ENCODE measurements at places on chromosomes 13 and 19.

DNA sequence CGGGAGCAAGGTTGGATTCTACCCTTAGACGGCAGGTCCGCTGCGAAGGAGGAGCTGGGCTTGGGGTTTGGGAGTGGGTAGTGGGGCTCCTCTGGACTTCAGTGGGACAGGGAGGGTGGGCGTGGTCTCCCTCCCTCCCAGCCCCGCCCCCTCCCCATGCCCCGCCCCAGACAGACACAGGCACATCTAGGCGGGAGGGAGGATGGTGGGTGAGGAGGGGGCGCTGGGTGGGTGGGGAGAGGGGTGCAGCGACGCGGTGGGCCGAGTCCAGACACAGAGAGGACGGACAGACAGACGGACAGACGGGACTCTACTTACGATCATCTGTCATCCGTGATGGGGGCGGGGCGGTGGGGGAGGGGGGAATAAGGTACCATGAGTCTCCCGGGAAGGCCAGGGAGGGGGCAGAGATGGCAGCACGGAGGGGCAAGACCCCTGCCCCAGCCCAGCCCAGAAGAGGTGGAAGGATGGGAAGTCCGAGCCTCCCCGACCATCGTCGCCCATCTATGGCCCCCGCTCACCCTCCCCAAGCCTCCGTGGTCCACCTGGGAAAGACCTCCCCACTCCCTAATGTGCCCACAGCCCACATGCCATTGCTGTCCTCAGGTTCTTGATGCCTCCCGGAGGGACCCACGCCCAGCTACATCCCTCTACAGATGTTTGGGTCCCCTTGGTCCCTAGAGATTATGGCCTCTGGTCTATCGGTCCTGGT lies 64.8 kb downstream of the UNC13A start:
- no peak for DNase-seq

DNA sequence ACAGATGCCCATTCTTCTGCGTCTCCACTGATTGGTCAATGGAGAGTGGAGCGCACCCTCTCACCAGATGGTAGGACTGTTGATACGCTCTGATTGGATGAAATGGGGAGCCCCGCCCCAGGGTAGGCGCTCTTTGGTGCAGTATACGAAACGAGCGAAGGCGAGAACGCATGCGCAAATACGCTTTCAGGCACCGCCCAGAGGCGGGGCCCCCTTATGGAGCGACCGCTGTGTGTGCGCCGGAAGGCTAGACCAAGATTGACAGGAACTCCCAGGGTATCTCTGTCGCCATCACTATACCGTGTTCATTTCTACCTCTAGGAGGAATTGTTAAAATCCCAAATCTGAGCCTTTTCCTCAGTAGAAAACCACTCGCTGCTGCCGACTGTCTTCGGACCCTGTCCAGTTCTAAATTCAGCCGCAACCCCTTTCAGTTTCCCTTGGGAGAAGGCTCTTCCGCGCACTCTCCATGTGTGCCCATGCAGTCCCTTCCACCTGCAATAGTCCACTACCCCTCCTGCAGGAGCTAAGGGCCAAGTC lies 720 bp upstream of the HNRNPL start:
- no peak for DNase-seq

DNA sequence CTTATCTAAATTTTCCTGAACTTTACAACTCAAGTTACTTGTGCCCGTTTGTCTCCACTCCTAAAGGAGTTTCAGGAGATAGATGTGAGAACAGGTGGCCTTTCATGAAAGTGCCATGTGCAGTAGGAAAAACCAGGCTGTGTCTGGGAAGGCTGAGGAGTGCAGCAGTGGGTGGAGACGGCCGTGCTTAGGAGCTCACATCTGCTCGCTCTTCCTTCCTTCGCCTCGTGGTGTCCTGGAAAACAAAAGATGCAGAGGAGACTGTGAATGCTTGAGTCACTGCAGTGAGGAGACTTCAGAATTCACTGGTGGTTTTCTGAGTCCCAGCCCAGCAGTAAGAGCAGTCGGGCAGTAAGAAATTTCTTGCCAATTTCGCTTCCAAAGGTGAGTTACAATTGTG lies 138.4 kb upstream of the RNF113B start:
- DNase-seq = no peak

GRCh38 chr13:32259116-32259515 lies 56.0 kb downstream of the ZAR1L start:
- no peak for DNase-seq

DNA sequence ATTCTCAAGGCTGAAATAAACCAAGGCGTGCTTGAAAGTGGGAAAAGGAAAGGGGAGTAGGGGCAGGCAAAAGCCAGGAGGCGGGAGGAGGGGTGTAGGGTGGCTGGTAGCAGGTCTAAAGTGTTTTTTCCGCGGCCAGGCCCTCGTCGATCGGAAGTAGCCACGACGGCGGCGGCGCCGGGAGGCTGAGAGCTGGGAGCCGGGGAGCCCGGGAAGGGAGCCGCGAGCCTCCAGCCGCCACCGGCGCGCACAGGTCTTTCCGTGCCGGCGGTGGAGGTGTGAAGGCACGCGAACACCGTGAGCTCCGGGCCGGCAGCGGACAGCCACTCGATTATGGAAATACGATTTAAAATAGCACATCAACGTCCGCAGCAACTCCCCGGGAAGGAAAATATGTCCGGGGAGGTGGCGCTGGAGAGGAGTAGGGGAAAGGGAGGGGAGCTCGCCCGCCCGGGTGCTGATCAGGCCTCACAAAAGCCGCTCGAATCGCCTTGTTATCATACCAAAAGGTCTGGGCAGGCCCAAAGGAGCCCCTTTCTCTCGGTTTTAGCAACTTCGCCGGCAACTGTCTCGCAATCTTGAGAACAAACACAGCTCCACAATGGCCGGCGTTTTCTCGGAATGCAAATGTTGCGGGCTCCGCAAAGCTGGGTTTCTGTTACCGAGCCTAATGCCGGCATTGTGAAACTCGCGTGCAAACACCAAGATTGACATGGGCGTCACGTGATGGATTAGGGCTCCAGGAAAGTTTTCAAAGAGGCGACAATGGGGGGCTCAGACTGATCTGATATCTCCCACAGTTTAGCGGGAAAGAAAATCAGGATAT lies 2.9 kb upstream of the PCDH8 start:
- DNase-seq = no peak

DNA sequence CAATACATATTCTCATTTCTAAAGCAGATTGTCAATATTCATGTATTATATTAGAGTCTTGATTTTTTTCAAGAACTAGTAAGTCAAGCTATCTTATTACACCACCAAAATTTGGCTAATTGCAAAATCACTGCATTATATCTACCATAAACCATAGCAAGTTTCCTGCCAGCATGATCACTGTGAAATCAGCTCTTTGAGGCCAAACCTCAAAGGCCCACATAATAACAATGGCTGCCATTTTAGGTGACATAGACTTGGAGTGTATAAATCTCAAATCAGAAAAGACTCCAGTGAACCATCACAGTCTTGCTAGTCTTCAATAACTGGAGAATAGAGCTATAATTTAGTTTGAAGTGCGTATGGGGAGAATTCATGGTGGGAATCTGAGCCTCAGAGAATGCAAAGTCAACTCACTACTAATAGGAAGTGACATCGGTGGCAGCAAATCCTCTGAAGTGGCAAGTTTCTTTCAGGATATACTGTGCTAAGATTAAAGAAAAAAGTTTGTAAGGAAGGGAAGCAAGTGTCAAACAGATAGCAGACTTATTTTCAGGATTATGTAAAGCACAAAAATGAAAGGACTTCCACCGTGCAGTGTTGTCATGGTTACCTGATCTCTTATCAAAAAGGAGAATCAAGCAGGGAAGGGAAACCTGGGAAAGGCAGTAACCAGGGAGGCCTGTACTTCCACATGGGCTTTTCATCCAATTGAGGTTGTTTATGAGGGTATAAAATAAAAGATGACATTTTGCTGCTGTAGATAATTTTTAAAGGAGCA lies 117.4 kb upstream of the FNDC3A start:
- DNase-seq = no peak

GRCh38 chr19:48400018-48400742 lies 6.7 kb downstream of the GRIN2D start:
- DNase-seq = no peak

- no peak for DNase-seq
These were observed 3.7 kb downstream of the PLEKHF1 start for GRCh38 chr19:29668746-29669609.

- DNase-seq = no peak
These were observed 4.7 kb downstream of the SERTAD1 start for GRCh38 chr19:40420766-40421765.

GRCh38 chr19:57850553-57851017 lies 926 bp downstream of the ZNF587 start:
- DNase-seq = no peak

DNA sequence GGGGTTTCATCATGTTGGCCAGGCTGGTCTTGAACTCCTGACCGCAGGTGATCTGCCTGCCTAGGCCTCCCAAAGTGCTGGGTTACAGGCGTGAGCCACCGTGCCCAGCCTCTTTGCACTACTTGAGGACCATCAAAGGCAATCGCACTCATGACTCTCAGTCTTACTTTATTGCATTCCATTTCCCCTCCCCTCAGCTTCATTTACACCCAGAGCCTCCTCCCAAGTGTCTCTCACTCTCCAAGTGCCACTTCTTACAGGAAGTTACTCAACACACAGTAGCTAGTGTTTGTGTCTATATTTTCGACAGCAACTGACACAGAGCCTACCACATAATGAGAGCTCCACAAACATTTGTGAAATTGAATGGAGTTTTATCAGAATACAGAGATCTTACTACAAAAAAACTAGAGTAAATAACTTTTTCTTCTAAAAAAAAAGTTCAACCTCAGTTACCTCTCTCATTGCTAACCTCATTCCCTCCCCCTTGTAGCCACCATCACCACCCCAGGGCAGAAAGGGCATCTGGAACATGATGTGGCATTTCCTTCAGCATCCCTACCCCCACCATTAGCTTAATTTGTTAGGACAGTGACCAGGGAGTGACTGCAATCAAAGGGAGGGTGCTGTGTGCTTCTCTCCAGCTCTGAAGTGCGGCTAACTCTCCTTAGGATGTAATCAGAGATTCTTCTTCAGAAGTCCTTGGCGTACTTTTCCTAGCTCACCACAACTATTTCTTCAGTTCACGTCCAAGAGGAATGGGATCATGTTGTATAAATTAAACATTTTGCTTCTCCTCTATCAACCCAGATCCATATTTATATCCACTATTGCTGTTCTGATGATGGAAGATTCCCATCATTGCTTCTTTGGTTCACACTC lies 17.0 kb upstream of the RUBCNL start:
- no peak for DNase-seq

DNA sequence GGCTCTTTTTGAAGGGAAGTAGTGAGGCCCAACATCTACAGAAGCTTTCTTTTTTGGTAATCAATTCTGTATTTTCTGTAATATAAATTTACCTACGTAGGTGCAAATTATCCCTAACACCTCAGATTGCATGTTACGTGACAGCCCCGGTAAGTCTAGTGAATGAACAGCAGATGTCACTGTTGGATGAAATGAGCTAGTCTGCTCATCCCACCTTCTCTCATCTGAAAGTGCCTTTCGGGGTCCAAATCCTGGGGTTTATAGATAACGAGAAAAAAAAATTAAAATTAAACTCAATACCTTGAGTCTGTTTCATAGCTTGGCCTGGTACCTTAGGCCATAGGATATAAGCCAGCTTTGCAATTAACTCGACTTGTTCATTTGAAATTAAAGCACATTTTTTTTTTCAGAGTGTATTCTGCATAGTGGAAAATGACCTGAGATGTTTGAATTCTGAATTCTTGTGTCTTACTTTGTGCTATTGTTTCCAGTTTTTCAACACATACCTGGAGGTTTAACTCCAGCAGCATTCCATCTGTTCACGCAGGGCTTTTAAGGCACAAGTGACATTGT lies 548.2 kb downstream of the GPC5 start:
- DNase-seq = no peak

DNA sequence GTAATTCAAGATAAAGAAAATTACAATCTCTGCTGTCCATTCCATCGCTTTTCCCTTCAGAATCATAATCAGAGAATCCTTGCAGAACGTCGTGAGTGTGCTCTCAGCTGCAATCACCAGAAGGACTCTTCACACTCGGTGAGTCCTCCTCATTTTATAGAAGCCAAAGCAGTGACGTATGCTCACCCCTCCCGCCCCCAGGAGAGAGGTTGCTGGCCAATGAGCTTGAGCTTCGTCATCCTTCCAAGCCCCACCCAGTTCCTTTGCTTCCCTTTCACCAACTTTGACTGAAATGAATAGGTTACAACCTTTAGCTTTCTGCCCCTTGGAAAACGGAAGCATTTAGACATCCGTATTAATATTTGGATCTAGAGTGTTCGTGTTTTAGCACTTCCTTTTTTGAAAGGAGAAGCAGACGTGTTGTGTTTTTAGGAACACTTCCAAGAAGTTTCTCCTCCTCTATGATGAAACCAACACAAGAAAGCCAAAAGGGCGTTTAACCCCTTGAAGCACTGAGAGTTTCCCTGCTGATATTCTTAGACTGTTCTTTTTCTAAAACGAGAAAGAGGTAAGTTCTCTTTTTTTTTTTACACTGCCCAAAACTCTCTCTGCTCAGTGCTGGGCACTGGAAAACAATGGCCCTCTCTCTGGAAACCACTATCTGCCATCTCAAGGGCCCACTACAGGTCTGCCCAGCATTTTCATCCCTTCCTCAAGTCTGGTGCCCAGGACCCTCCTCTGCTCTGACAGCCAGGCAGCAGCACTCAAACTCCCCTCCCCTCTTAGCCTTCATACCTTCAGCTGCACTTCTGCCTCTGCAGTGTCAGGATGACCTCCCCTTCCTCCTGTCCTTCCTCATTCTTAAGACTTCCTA lies 44.3 kb upstream of the CEACAM21 start:
- DNase-seq = no peak
